ENCODE measurements at places on chromosomes 6 and 20.

DNA sequence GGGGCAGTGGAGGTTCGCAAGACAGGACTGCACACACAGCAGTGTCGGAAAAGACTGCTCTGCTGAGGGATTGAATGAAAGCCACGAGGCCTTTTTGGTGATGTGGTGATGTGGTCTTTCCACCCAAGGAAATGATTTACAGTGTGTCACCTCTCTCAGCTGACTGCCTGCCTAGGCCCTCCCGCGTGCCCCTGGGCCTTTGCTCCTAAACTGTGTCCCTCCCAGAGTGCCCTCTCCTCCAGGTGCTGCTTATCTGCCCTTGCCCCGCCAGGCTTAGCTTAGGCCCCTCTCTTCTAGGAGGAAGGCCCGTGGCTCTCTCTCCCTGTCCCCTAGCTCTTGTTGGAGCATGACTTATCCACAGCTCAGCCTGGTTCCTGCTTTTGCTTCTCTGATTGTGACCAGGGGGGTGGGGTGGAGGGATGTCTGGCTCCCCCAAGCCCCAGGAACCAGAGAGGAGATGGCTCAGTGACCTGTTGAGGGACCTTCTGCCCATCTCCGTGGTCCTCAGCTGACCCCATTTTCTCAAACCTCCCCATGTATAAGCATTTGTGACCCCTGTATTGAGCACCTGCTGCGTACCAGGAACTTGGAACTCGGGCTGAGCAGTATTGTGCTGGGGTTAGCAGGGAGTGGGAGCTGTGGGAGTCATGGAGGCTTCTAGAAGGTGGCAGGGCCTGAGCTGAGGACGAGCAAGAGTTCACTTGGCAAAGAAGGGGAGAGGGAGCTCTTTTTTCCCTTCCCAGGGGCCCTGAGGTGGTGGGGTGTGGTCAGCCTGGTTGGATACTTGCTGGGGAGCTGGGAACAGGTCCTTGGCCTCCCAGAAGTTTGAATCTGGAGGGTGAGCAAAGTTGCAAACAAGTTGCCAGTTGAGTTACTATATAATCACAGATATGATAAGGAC is 2.2 kb downstream of the SRC start:
- DNase-seq: no peak

- peak; percentile 28 for DNase-seq
Observed at GRCh38 chr6:161273274-161273751, 548 bp downstream of the AGPAT4 start.

DNA sequence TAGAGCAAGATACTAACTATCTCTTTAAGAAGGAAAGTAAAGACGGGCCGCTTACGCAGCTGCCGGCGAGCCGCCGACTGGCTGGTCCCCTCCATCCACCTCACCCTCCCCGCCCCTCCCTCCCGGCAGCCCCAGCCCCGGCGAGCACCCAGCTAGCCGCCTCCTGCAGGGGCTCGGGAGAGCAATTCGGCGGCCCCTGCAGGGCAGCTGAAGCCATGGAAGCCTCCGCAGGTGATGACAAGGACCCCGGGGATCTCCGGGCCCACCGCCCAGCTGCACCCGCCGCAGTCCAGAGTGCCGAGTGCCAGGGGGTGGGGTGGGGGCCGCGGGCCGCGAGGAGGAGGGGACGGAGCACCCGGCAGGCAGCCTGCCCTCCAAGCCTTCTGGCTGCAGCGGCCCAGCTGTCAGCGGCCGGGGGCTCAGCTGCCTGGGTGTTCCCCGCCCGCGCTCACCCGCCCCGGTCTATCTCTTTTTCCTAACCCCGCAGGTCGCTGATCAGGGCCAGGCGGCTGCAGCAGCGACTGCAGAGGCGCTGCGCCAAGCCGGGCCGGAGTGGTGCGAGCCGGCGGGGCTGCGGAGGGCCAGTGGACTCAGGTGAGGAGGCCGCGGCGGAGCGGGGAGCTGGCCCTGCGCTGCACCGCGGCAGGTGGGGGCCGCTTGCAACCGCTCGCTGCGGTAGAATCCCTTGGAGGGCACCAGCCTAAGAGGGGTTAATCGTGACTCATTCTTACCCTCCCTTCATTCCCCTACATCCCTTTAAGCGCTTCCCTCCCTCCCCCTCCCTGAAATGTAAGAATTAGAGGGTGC is at the start of gene SNPH:
Gene SNPH, plus strand, starts transcription at position 128 of the 807 bp plus-strand sequence. CDS start 29,946 bp downstream, outside the sequence.
- DNase-seq: peak; percentile 74

GRCh38 chr20:44481719-44482416 is 6.2 kb downstream of the TTPAL start:
- no peak for DNase-seq

GRCh38 chr6:113352029-113352801 is 504.9 kb upstream of the MARCKS start:
- DNase-seq: no peak

- DNase-seq: no peak
Observed at GRCh38 chr20:57620274-57620990, at the start of gene ZBP1. Gene ZBP1 (minus strand): TSS chr20:57620426. CDS start chr20:57620295, 131 bp downstream.

DNA sequence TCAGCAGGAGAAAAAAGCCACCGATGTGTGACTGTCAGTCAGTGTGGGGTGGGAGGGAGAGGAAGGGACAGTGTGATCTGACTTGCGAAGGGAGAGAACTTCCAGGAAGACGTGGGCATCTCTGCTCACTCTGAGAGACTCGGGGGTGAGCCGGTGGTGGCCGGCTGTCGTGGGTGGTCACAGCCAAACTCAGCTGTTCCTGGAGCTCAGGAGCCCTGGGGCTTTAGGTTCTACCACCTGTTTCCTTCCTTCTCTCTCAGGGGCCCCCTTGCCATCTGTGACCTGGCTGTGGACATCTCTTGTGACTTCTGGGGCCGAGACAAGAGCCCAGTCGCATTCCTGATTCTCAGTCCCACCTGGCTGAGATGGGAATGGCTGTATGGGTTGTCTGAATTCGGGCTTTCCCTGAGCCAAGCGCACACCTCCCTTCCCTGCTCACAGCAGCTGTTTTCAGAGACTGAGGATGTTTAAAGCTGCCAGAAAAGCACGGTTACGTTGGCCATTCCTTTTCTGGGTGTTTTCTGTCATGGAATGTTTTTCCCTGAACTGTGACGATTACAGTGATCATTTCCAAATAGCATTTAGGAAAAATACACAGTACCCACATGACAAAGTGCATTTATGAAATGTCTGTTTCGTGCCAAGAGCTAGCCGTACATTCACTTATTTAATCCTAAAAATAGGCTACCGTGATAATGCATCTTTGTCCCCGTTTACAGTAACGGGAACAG is 36.5 kb downstream of the SYNJ2 start:
- no peak for DNase-seq

DNA sequence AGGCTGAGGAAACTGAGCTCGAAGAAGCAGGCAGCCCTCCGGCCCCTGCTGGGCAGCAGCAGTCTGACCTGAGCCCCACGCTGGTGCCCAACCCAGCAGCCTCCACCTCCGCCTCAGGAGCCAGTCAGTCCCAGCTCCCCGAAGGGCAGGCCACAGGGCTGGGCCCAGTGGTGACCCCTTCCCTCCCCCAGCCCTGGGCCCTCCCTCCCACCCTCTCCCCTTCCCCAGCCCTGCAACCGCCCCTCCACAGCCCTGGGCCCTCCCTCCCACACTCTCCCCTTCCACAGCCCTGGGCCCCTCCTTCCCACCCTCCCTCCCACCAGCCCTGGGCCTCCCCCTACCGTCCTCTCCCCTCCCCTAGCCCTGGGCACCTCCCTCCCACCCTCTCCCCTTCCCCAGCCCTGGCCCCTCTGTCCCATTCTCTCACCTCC is 115.0 kb downstream of the TAF4 start:
- no peak for DNase-seq

DNA sequence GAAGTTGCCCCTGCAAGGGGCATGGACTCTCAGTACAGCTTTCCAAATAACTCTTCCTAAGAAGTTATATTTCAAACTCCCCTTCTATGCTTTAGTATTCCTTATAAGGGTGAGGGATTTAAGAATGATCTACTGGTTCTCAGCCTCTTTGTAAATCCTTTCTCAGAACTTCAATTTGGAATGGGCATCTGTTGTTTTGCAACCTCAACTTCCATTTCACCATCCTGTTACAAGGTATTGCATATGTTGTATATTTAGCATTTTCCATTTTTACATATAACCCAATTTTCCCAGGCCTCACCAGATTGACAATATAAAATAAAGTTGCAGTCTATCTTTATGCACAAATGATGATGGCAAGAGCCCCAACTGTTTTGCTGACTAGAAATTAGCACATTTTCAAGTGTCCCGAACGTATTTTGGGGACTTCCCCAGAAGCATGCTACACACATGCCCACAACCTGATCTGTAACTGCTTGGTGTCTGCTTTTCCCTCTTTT is 154.9 kb upstream of the CARMIL1 start:
- DNase-seq: no peak

DNA sequence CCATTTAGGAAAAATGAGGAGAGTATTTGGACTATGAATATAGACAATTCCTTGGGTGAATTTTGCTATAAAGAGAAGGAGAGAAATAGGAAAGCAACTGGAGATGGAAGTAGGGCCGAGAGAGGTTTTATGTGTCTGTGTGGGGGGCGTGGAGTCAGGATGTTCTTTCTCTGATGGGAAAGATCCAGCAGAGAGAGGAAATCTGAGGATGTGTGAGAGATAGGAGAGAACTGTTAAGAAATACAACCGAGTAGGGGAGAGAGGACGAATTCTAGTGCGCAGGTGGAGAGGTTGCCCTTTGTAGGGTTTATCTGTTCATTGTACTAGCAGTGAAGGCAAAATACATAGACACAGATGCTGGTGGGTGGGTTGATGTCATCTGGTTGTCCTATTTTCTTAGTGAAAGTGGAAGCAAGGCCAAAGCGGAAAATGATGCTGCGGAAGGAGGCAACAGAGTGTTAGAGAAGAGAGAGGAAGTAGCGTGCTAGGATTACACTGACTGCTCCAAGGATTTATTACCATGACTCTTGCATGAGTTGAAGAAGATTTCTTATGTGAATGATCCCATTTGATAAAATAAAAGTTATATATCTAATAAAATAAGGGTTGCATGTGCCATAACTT is 57.7 kb downstream of the CLVS2 start:
- no peak for DNase-seq

GRCh38 chr6:73548458-73549446 is 27.9 kb upstream of the EEF1A1 start:
- no peak for DNase-seq

- peak; percentile 42 for DNase-seq
Observed at GRCh38 chr6:54053881-54054391, 57.3 kb upstream of the MLIP start.

- DNase-seq: peak; percentile 82
Observed at GRCh38 chr20:58308680-58309527, 611 bp upstream of the RAB22A start.

- DNase-seq: no peak
Observed at GRCh38 chr20:51348876-51349275, 193.6 kb downstream of the NFATC2 start.

- no peak for DNase-seq
Observed at GRCh38 chr6:47592131-47592840, 106.1 kb upstream of the ADGRF4 start.

- no peak for DNase-seq
Observed at GRCh38 chr6:92748131-92748530, 671.2 kb downstream of the EPHA7 start.

GRCh38 chr20:62595491-62595890 is 46.8 kb upstream of the SLCO4A1 start:
- DNase-seq: peak; percentile 67

- DNase-seq: no peak
Observed at GRCh38 chr6:110689275-110689935, 125.9 kb downstream of the CDK19 start.

DNA sequence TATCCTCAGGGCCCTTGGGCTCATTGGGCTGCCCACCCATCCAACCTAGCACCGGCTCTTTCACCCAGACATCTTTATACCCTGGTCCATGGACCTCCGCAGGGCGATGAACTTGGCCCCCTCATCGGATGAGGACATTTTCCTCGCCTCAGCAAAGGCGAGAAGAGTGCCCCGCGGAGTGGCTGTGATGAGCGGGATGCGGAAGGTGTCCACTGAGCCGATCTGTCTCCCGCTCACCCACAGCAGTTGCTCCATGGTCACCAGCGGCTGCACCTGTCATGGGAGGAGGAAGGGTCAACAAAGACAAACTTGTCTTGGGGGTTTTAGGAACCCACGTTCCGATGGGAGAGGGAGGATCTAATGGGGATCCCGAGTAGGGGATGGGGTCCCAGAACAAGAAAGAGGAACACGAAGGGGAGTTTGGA is 690 bp downstream of the NEU1 start:
- DNase-seq: no peak

DNA sequence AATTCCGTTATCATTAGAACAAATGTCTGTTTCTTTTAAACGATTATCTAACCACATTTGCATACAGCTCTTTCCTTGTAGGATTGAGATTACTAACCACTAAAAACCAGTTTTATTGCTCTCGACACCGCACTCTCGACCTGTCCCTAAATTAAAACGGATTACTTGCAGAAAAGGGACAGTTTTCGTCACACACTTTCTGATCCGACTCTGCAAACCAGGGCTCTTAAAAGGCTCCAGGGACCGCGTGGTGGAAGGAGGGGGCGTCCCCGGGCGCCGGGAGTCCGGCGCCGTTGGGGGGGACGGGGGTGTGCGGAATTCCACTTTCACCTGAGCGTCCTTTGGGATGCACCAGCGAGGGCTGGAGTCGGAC is 731 bp downstream of the MAK start:
- peak; percentile 34 for DNase-seq

GRCh38 chr6:42366011-42366705 is 85.6 kb downstream of the TRERF1 start:
- DNase-seq: no peak

DNA sequence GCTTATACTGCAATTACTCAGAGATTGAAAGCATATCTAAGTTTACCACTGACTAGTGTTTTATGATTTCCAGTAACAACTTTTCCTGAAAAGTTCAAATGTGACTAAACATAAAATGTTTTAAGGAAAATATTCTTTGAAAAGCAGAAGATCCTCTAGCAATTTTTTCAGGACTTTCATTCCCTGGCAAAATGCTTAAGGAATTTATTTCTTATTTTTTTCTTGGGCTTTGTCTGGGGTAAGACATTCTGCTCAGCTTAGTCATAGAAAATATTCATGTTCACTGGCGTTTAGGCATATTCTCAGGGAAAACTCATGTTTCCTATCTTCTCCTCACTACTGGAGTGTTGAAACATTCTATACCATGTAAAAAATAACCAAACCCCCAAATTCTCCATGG is 235.3 kb upstream of the CEP162 start:
- no peak for DNase-seq

DNA sequence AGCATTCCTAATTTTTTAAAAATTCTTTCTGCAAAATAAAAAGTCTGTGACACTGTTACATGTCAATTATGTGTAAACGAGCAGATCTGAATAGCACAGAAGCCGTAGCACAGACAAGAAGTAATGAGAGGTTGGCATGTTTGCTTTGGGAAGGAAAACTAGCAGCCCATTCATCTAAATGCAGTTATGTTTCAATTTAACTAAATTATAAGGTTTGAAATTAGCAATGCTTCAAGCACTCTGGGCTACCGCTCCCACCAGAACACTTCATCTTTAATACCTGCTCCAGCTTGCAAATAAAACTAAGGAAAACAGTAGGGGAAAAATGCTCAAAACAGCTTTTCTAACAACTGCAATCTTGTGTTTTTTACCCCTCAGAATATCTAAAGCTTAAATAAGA is 73.9 kb downstream of the PTPRK start:
- no peak for DNase-seq
